ENCODE measurements at places on chromosomes 1 and 21.
A peak's percentile ranks its signal among the peaks of the same experiment; 100 is the strongest.

GRCh38 chr1:24281591-24281990, 37.6 kb upstream of the GRHL3 start:
- no peak for DNase-seq

- DNase-seq: peak; percentile 71
These were observed 30.5 kb downstream of the KRTAP10-1 start for GRCh38 chr21:44509539-44509938.

- no peak for DNase-seq
These were observed 246.1 kb upstream of the CSF3R start for GRCh38 chr1:36728846-36729245.

DNA sequence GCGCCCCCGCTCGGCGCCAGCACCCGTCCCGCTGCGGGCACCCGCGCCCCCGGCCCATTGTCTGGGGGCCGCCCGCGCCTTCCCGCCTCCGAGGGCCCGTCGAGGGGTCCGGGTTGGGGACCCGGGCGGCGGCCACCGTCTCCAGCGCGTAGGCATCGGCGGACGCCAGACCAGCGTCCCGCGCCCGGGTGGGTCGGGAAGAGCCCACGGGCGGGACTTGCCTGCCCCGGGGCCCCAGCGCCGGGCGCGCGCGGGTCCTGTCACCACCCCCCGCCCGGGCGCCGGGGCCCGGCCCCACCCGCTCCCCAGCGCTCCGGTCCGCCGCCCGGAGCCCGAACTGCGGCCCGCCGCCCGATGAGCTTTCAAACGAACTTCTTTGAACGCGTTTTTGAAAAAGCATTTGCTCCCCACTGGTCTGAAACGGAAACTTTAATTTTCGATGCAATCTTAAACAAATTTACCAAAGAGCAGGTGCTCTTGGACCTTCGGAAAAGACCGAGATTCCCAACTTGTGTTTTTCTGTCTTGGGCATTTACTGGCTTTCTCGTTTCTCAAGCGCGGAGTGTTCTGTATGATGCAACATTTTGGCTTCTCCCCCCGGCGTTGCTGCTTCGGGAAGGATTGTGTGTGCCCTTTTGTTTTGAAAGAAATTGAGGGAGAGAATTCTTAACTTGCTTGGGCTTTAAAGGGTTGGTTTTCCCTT, 615 bp downstream of the CLIC4 start:
- DNase-seq: peak; percentile 75

DNA sequence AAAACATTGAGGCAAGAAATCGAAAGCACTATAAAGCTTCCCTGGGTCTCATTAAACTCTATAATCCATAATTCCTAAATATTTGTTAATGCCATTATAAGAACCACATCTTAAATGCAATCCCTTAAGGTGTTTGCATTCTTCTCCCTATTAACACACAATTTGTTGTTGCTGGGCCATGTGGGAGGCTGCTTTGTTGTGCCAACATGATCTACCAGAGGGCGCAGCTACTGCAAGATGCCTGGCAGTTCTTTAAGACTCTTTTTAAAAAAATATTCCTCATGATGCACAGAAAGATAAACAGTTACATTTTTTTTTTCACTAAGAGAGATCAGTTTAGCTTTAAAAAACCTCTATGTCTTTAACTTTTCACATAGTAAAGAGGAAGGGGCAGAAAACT, 39.0 kb upstream of the BCAS2 start:
- DNase-seq: no peak

DNA sequence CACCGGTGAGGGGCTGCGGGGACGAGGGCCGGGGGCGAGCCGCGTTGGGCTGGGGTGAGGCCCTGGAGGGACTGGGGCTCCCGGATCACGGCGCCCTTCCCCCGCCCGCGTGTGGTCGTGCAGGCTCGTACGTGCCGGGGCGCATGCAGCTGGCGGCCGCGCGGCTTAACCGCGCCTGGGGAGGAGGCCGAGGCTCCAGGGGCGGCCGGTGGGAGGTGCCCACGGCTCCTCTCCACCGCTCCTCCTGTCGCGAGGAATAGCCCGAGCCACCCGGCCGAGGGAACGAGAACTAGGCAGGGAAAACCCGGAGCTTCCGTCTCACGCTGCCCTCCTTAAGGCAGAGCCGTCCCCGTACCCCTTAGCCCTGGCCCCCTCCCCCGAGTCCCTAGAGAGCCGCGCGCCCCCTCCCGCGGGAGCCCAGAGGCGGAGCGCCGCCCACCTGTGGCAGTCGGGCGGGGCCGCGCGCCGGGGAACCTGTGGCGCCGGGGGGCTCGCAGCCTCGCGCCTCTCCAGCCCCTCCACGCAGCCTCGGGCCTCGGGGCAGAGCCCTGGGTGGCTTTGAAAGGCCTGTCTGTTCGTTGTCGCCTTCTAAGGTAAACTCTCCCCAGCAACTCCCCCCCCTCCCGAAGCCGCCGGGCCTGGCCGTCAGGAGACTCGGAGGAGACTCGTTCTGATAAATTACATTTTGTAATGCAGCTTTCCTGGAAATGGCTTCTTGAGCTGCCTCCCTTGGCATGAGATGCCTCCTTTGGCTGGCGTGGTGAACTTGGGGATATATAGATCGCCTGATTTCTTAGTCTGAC, 746 bp downstream of the AK4 start:
- DNase-seq: peak; percentile 85

- DNase-seq: no peak
These were observed 96.2 kb downstream of the RNF220 start for GRCh38 chr1:44501047-44501890.

DNA sequence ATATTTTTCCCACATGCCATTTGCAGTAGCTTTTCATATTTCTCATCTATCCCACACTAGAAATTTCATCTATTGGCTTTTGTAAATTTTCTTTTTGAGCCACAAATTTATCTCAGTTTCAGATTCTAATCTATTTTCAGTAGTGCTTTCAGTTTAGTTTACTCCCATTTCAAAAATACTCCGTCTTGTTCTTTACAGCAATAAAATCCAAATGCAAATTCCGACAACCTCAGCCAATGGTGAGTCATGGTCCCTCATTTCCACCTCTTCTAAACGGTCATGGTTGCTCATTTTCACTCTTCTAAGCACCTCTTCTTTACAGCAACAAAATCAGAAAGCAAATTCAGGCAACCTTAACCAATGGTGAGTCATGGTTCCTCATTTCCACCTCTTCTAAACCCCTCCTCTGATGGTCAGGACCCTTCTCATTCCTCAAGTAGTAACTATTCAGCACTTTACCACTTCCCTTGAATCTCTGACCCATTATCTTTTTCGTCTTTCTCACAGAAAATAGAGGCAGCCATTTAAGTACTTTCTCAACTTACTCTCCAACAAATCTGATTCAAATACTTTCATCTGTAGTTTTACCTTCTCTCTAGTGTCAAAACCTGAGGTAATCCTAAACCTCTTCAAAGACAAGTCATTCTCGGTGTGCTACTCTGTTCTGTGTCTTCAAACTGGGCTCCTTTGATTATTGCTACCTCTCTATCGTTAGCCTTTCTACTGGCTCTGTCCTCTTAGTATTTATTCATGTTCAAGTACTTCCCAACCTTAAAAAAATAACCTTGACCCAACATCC, 34.4 kb downstream of the C21orf91 start:
- no peak for DNase-seq

DNA sequence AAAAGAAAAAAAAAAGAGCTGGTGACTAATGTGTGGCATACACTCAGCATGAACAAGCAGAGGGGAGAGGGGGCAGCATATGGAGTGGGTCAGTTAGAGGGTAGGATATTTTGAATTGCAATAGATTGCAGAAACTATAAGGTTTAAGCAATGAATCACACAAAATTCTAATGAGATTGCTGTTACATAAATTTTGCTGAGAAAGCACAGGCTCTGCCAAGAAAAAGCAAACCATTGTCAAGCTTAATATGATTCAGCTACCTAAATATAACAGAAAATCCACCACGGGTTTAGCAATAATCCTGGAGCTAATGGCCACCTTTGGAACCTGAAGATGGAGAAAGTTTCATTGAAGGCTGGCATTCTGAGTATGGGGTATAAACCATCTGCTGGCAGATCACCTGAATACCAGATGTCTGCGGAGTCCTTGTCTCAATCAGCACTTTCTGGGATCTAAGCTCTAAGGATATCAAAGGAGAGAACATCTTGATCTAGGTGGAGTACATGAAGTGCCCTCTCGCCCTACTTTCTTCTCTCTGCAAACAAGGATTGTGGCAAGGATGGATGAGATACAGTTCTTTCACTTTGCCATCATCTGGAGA, 30.3 kb upstream of the ANGPTL7 start:
- no peak for DNase-seq

DNA sequence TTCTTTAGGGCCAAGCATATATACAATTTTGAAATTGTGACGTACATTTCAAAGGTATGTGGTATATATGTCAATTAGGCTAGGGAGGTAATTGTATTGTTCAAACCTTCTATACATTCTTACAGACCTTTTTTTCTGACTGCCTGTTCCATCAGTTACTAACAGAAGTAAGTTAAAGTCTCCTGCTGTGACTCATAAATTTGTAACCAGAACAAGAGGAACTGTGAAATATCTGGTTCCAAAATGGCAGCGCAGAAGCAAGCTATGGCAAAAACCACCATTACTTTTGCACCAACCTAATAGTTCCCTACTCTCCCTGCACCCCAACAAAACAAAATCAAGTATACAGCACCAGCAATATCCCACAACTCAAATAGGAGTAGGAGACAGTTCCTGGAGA, 93.6 kb downstream of the ENAH start:
- no peak for DNase-seq

Measured in SK-N-SH (cell line).